ENCODE measurements at places on chromosomes 6 and 20. TPM values are rescaled to one million over a fixed set of nuclear protein-coding genes. Genes with fewer than 3 reads are reported as not detected.

The PTPRT gene
- under 0.01 TPM for total RNA-seq

GRCh38 chr6:41343641-41344187 lies 8.3 kb downstream of the NCR2 start:
- DNase-seq = no peak

DNA sequence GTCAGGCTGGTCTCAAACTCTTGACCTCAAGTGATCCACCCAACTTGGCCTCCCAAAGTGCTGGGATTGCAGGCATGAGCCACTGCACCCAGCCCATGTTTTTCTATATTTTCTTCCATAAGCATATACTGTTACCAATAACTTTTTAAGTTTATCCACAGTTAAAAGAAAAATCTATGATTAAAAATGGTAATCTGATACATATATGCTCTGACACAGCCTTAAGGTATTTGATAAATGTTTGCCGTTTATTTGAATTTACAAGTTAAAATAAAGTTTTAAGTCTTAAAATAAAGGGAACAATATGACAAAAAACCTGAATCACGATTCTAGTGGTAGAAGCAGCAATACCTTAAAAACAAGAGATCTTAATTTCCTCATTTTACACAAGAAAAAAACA lies 5.2 kb downstream of the STK38 start:
- DNase-seq = no peak

GRCh38 chr6:42898891-42899361 lies 16.9 kb upstream of the PTCRA start:
- peak; percentile 83 for DNase-seq

DNA sequence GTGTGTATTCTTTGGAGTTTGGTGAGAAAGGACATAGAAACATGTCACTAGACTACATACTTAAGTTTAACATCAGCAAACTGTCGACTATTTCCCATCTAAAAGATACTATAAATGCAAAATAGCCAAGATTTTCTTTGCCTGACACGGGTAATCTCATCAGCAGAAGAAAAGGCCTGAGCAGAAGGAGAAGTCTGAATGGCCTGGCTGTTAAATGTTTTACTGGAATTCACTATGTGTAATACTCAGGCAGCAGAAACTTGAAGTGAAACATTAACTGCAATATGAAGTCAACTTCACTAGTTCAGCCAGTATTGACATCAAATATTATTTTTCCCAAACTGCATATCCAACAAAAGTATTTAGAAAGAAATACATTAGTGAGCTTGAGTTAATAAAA lies 6.4 kb upstream of the DSE start:
- DNase-seq = no peak

DNA sequence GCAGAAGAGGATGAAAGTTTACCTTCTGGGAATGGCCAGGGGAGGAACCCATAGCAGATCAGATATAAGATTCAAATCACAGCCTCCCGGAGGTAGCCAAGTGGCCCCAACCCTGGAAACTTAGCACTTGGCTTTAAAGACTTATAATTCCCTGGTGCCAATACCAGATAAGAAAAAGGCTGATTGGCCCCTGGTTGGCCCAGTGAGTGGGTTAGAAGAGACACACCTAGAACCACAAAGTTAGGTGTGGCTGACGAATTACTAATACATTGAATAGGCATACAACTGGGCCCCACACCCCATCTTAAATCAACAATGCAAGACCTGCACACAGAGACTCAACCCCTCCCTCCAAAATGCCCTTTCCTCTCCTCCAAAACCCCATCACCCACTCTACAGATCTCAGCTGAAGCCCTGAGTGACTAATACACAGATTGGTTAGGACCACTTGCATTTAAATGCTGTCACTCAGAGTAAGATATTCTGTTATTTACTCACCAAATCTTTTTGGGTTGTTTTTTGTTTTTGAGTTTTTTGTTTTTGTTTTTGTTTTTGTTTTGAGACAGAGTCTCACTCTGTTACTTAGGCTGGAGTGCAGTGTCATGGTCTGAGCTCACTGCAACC lies 315.4 kb upstream of the JARID2 start:
- no peak for DNase-seq

DNA sequence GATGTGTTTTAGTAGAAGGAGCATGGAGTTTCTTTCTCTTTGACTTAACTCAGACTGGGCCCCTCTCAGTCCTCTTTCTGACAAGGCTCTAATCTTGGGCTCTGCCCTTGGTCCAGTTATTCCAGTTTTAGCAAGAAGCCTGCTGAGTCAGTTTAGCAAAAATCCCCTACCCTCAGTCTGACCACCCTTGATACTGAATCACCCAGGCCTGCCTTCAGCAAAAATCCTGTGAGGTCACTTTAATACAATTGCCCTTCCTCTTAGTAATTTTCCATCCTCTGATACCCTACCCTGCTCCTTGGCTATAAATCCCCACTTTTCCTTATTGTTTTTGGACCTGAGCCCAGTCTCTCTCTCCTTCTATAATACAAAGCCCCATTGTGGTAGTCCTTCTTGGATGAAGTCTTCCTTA lies 326.7 kb upstream of the NOX3 start:
- no peak for DNase-seq

DNA sequence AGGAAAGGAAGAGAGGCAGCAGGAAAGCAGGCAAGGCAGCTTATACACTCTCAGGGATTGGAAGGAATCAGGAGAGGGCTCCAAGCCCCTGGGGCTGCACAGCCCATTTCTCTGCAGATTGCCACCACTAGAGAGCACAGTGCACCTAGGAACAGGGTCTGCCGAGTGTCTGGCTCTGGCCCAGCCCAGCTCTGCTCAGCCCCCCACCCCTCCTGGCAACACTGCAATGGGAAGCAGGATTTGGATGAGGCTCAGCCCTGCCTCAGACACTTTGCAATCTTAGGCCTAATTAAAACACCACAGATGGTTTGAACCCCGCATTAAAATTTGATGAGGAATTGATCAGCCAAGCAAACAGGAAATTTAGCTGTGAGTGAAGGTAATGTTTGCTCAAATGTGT lies 252.7 kb downstream of the DHX35 start:
- no peak for DNase-seq

All from hematopoietic multipotent progenitor cell (in vitro differentiated cells).